ENCODE measurements at places on chromosomes 7 and 10. TPM values are rescaled to one million over a fixed set of nuclear protein-coding genes. Genes with fewer than 3 reads are reported as not detected.

ATP5F1C gene
- 159 TPM for total RNA-seq

GRCh38 chr10:63173468-63174232, 40.5 kb downstream of the NRBF2 start:
- no peaks in the 10 kb centered on the region for H3K27me3 ChIP-seq
- H3K4me3 ChIP-seq, result no peak overlapping the region
- DNase-seq, result no peak
- H3K4me1 ChIP-seq, result peaks cover 7% of the 10 kb centered on the region
- H3K36me3 ChIP-seq, result peaks cover 92% of the 10 kb centered on the region
- H3K27ac ChIP-seq, result peak overlapping the region; percentile 75

SEMA3C gene
- total RNA-seq, result not detected

- H3K4me1 ChIP-seq, result peaks cover 39% of the 10 kb centered on the region
- H3K36me3 ChIP-seq, result no peaks in the 10 kb centered on the region
- H3K4me3 ChIP-seq, result peak overlapping the region; percentile 95
- no peaks in the 10 kb centered on the region for H3K27me3 ChIP-seq
- peak overlapping the region; percentile 96 for H3K27ac ChIP-seq
Measured at GRCh38 chr7:6106140-6106904, 75.1 kb downstream of the ANKRD61 start.

GRCh38 chr10:92142512-92142911, 148.4 kb downstream of the CPEB3 start:
- DNase-seq, result no peak
- H3K4me3 ChIP-seq, result no peak overlapping the region
- peaks cover 19% of the 10 kb centered on the region for H3K36me3 ChIP-seq

AZGP1 gene
- total RNA-seq, result not detected

CPED1 gene
- not detected for total RNA-seq

GRCh38 chr10:35882422-35883150, 240.5 kb upstream of the FZD8 start:
- no peak overlapping the region for H3K27ac ChIP-seq
- H3K27me3 ChIP-seq, result no peaks in the 10 kb centered on the region
- H3K4me3 ChIP-seq, result no peak overlapping the region
- DNase-seq, result no peak
- H3K4me1 ChIP-seq, result no peaks in the 10 kb centered on the region

TBX20 gene
- total RNA-seq, result not detected

Measured in naive thymus-derived CD8-positive, alpha-beta T cell (primary cell).